ENCODE measurements at places on chromosomes 2 and 18. TPM values are rescaled to one million over a fixed set of nuclear protein-coding genes. Genes with fewer than 3 reads are reported as not detected.
A peak's percentile ranks its signal among the peaks of the same experiment; 100 is the strongest.

GRCh38 chr2:209426432-209426831 is 2.6 kb downstream of the MAP2 start:
- no peak for DNase-seq

- peak; percentile 73 for DNase-seq
Measured at GRCh38 chr2:216974321-216975302, 114.7 kb upstream of the TNP1 start.

Gene NLRC4
- total RNA-seq: 1.7 TPM

DNA sequence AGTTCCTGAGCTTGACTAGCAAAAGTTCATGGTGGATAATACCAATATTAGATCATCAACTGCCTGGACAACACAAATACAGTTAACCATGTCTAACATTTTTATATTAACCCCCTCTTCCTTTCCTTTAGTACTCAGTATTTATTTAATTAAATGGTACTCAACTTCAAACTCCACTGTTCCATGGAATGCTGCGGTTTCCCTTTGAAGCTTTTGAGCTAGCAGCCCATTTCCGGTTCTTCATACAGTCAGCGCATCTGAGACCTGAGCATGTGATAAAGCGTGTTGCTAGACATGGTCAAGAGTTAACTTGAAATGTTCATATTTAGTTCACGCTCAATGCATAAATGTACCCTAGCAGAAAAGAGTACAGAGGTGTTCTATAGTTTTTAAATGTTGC is 278.4 kb downstream of the ALPK2 start:
- DNase-seq: no peak

DNA sequence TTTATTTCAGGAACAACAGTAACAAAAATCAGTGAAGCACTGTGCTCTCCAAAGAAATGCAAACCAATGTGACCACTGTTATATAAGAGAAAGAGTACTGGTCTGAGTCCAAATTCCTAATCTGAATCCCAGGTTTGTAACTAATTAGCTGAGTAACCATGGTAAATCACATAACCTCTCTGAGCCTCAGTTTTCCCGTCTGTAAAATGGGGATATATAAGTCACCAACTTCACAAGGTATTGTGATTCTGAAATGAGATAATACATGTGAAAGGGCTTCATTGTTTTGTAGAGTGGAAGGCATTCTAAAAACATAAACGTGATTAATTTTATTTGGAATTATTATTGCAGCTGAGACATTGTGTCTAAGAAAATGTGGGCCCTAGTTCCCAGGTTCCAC is 91.3 kb upstream of the YPEL5 start:
- no peak for DNase-seq

DNA sequence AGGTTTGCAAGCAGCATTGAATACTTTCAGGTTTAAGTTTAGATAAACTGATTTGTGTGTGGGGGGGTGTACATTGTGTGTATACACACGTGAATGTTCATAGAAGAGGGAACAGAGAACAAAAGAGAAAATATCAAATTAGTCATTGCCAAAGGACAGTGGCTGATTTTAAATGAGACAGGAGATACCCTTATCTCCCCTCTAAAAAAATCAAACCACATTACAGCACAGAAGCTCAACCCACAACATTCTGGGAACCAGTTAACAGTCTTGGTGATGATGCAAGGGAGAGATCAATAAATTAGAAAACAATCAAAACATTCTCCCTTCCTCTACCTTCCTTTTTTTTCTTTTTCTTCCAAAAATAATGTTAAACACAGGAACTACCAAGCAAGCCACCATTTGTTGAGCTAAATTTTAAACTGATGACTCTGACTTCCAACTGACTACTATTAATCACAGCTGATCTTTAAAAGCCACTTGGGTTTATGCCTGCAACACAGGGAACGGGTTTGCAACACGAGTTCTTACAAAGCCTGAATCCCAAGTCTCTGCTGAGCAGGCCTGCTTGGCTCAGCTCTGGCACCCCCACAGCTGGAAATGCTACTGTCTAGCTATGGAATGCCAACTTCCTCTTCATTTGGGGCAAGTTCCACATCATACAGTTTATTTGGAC is 119.2 kb upstream of the ACVR1C start:
- DNase-seq: peak; percentile 56

Gene TACR1
- total RNA-seq: not detected

- DNase-seq: no peak
Measured at GRCh38 chr2:146271131-146271831, 1573.5 kb upstream of the ACVR2A start.

Gene ZBTB7C
- 1.8 TPM for total RNA-seq

DNA sequence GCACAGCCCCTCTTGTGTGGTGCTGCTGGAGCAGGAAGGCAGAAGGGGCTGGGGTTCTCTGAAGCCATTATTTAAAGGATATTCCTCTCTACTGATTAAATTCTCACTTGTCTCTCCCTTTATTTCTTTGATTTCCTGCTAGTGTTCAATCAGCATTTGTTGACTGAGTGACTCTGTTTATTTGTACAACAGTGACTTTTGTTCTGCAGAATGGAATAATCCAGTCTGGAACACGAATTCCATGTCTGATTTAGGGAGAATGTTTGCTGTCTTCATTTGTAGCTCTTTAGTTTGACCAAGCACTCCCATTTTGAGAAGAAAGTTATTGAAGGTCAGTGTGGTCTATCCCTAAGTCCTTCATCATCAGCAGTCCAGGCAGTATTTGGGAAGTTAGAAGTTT is 141.2 kb downstream of the SETBP1 start:
- DNase-seq: no peak

- no peak for DNase-seq
Measured at GRCh38 chr2:286774-287392, 1.0 kb downstream of the ALKAL2 start.

Gene SKOR2
- total RNA-seq: not detected

Gene TM4SF20
- not detected for total RNA-seq

DNA sequence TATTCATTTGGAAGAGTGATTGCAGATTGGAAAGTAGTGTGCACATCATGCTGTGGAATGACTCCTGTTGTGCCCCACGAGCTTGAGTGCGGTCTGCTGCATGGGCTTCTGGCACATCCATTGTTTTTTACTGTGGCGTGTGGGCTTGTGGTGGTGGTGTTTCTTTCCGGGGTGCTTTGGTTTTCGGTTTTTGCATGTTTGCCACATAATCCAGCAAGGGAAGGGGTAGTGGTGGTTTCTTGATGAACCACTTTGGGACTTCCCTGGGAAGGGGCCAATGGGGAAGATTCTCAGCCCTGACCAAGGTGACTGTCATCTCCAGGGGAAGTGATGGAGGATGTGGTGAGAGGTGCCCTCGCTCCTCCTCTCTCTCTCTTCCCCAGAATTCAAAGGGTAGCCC is 57.0 kb downstream of the COA5 start:
- DNase-seq: no peak

All from right cardiac atrium (tissue), 5 donors.